Fibroblast of villous mesenchyme (primary cell): ENCODE measurements at places on chromosomes 5 and 9. TPM values are rescaled to one million over a fixed set of nuclear protein-coding genes. Genes with fewer than 3 reads are reported as not detected.

Gene ZFP2
- total RNA-seq, result under 0.01 and 0.86 TPM in 2 replicates

Gene EFNA5
- 3.2 and 6.5 TPM in 2 replicates for total RNA-seq

Gene PALM2AKAP2
- 24.5 and 31.5 TPM in 2 replicates for total RNA-seq

- peak; percentile 25 for DNase-seq
Measured at GRCh38 chr5:15834596-15835245, 334.7 kb downstream of the FBXL7 start.

- DNase-seq, result no peak
Measured at GRCh38 chr5:138595180-138595795, 20.1 kb upstream of the HSPA9 start.

DNA sequence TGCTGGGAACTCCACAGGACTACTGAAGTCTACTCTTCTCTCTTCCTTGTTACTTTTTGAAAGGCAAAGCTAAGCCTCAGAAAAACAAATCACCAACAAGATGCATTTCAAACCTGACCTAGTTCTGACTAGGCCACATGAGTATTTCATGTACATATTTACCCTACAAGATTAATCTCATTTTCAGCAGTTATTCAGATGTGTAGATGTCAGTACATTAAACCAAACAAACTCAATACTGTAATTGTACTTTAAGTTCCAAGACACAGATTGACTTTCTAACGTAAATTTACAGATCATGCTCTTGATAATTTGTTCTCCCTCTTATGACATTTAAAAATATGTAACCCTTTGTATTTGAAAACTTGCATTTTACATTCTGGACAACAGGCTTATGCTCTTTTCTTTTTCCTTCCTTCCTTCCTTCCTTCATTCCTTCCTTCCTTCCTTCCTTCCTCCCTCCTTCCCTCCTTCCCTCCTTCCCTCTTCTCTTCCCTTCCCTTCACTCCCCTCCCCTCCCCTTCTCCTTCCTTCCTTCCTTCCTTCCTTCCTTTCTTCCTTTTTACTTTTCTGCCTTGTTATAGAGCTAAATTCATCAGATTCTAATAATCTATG lies 1653.4 kb downstream of the EFNA5 start:
- no peak for DNase-seq

DNA sequence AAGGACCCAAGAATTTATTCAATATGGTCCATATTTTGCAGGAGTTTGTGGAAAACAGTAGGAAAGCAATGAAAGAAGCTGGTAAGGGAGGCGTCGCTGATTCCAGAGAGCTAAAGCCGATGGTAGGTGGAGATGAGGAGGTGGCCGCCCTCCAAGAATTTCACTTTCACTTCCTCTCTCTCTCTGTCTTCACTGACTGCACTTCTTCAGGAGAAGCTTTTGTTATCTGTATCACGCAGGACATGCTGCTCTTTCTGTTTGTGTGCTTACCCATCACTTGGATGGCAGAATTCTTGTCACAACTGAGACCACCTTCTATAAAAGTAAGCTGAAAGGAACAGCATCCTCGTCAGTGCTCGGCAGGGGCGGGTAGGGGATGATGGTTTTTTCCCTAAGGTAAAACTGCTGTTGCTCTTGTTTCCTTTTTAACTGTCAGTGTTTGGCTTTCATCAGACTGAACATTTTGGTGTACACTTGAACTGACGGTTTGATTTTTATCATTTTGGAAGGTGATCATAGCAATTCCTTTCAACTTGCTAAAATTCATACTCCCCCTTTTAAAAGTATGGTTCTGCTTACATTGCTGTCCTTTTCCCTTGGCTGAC lies 62.4 kb upstream of the FSD1L start:
- peak; percentile 66 for DNase-seq
